ENCODE measurements at places on chromosomes 2 and 18. TPM values are rescaled to one million over a fixed set of nuclear protein-coding genes. Genes with fewer than 3 reads are reported as not detected.

Gene PRSS56
- polyA plus RNA-seq = 2.2 TPM

Gene SP140
- 0.85 TPM for polyA plus RNA-seq

Gene XRCC5
- 146 TPM for polyA plus RNA-seq

Gene SNTG2
- not detected for polyA plus RNA-seq

Gene REG3G
- polyA plus RNA-seq = not detected

Gene PLEKHM3
- polyA plus RNA-seq = 8.1 TPM

Gene IL18RAP
- polyA plus RNA-seq = 0.14 TPM

Gene ZNF236
- 6.4 TPM for polyA plus RNA-seq

Gene SLC23A3
- polyA plus RNA-seq = 1.1 TPM

Gene EML6
- polyA plus RNA-seq = 52.3 TPM

Gene NAT8
- polyA plus RNA-seq = 0.54 TPM

Gene STON1
- 10.1 TPM for polyA plus RNA-seq

Gene CDK15
- polyA plus RNA-seq = 2.9 TPM

Gene CPLX4
- polyA plus RNA-seq = not detected

Gene VIL1
- polyA plus RNA-seq = 0.09 TPM

Gene CCDC150
- polyA plus RNA-seq = 3.2 TPM

Gene MDH1B
- polyA plus RNA-seq = 0.28 TPM

Gene EFR3B
- polyA plus RNA-seq = 5.3 TPM

Gene RBM44
- polyA plus RNA-seq = 0.93 TPM

Gene PAIP2B
- polyA plus RNA-seq = 3.5 TPM

Gene RETSAT
- polyA plus RNA-seq = 14.6 TPM

Gene SCN7A
- 46.2 TPM for polyA plus RNA-seq

Gene ASXL3
- polyA plus RNA-seq = 4.7 TPM

Gene CNTNAP5
- polyA plus RNA-seq = 0.06 TPM

Gene SPATA3
- polyA plus RNA-seq = not detected

Data from hindlimb muscle (tissue), 1 donor.